Activated gamma-delta T cell treated with anti-CD3 and anti-CD28 coated beads, Interleukin-2, amount 50 U/mL, for 16 hours (primary cell): ENCODE measurements at places on chromosomes 2 and 18.

- no peak for DNase-seq
Measured at GRCh38 chr2:183214680-183215079, 90.4 kb downstream of the NUP35 start.

GRCh38 chr2:182915369-182916326, 49.2 kb upstream of the FRZB start:
- DNase-seq, result no peak

DNA sequence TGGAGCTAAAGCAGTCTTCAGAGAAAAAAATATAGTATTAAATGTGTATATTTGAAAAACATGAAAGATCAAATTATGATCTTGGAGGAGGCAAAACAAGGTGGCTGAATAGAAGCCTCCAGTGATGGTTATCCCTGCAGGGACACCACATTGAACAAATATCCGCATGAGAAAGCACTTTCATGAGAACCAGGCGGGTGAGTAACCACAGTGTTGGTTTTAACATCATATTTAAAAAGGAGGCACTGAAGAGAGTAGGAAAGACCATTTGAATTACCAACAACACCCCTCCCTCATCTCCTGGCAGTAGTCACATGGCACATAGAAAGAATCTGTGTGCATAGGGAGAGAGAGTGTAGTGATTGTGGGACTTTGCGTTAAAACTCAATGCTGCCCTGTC, 759.6 kb upstream of the NRXN1 start:
- DNase-seq, result no peak

GRCh38 chr2:144679942-144680341, 160.0 kb upstream of the ZEB2 start:
- DNase-seq, result no peak

GRCh38 chr2:143261986-143262385, 132.8 kb downstream of the ARHGAP15 start:
- DNase-seq, result no peak

DNA sequence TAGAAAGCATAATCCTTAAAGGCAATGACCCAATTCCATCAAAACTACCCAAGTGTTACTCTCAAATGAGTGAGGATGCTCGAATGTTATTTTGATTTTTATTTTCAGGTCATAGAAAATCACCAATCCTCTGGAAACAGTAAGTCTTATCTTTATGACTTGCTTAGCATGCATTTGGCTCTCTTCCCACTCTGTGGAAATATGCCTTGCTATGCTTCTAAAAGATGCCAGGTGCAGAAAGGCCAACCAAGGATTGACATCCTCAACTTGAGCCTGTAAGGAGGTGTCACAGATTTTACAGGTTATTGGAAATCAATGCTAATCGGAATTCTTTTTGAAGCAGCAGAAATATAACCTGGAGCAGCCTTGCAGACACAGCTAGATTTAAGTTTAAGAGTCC, 543.9 kb upstream of the LINC00305 start:
- DNase-seq, result no peak

- no peak for DNase-seq
Measured at GRCh38 chr18:39366656-39367055, 1801.1 kb upstream of the CELF4 start.

DNA sequence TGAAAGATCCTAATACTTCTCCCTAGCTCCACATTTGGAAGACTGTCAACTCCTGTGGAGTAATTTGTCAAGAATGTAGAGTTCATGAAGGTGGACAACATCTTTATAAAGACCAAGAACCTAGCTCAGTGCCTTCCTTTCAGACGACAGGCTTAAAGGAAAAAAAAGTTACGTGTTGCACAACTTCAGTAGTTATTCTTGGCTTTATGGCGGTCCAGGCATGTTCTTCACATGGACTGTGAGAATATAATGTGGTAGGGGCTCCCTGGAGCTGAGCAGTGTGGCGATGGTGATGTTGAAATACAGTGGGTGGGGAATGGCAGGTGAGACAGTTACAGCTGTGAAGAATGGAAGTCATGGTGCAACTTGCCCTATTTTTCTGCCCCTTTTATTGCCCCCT, 3.9 kb downstream of the TAF1B start:
- DNase-seq, result no peak

DNA sequence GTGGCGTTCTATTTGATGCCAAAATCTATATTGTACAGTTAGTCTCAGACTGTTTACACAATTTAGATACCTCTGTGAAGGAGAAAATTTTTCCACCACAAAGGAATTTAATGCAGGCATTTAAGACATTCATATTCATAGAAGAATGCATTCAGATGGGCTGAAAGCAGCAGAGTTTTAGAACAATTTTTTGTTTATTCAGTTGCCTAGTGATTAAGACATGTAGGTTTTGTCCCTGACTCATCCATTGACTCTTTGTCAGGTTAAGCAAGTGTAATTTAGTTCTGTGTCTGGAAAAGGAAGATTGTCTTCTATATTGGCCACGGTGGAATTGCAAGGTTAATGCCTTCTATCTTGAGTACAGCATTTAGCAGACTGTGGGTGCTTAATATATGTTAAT, 515.0 kb downstream of the PARD3B start:
- DNase-seq, result no peak

- no peak for DNase-seq
Measured at GRCh38 chr2:226159875-226160479, 639.6 kb downstream of the IRS1 start.

GRCh38 chr2:20052229-20052851, 912 bp upstream of the LAPTM4A start:
- no peak for DNase-seq

DNA sequence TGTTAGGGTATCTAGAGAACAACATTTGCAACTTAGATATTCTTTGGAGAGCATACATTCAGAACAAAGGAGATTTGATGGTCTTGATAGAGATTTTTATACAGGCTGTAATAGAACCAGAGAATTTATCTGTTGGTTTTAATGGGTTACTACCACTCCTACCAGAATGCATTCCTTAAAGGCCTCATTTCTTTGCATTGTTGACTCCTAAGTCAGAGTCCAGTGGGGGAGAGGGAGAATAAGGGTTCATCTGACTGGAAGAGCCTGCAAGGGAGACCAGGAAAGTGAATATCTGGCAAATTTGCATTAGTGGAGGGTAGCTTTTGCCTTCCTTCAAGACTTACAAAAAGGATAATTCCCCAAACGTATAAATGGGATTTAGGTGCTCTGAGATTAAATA, 29.7 kb downstream of the AGPS start:
- DNase-seq, result no peak

GRCh38 chr18:45464619-45465018, 150.7 kb upstream of the SLC14A2 start:
- no peak for DNase-seq

DNA sequence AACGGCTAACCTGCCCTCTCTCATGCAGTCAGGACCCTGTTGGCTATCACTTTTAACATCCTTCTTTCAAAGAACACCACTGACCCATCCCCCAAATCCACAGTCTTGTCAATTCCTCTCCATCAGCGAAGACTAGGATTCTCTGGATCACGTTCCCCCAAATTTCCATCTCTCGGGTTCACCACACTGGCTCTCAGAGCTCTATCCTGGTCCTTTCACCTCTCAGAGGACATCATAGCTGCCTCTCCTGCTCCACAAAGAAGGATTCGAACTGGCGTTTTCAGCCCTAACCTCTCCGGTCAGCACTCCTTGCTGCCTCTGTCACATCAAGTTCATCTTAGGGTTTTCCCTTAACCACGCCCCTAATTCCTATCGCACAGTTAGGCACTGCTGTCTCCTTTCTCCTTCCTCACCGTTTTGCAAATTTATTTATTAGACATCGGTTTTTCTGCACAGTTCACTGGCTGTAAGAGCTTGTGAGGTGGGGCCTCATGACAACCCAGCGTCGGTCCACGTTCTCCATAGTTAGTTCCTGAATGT, 247.5 kb upstream of the PXDN start:
- no peak for DNase-seq

GRCh38 chr2:6694555-6694954, 171.2 kb downstream of the CMPK2 start:
- no peak for DNase-seq

DNA sequence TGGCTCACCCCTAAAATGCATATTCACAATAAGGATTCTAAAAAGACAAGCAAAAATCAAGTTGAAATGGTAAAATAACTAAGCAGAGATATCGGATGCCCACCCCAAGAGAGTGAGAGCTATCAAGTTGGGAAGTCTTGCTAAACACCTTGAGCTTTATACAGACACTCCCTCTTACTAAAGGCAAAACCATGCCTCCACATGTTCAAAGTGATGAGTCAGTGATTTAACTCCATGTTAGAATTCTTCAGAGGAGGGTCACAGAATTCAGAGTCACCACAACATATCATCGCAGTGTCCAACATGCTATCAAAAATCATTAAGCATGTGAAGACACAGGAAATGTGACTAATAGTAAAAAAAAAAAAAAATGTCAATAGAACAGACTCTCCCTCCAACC, 20.6 kb upstream of the ST8SIA3 start:
- DNase-seq, result no peak

DNA sequence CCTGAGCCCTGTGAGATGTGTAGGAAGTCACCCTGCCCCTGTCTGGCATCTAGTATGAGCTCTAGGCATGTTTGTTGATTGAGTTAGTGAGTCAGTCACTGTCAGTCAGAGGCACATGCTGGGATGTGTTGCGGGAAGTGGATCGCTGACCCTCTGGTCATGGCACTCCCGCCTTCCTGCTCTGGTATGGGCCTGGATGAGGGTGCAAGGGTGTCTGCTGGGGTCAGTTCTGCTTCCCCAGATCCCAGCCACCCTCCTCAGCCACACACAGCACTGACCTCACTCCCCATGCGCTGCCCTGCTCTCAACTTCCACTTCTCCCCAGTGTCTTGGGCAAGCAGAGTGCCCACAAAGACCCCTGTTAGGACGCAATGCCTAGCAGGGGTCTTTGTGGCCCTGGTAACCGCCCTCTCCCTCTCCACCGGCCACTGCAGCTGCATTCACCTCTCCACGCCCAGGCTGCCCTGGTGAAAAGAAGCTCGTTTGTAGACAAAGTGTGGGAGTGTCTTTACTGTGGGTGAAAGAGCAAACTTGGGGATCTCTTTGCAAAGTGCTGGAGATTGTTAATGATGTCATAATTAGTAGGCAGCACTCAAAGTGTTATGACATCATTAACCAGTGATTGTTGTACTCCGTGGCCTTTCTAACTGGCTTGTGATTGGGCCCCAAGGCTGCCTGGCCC, 252.1 kb downstream of the LDLRAD4 start:
- no peak for DNase-seq

GRCh38 chr2:12816379-12817306, 99.9 kb downstream of the TRIB2 start:
- no peak for DNase-seq

- no peak for DNase-seq
Measured at GRCh38 chr2:164141271-164141670, 405.5 kb upstream of the FIGN start.

DNA sequence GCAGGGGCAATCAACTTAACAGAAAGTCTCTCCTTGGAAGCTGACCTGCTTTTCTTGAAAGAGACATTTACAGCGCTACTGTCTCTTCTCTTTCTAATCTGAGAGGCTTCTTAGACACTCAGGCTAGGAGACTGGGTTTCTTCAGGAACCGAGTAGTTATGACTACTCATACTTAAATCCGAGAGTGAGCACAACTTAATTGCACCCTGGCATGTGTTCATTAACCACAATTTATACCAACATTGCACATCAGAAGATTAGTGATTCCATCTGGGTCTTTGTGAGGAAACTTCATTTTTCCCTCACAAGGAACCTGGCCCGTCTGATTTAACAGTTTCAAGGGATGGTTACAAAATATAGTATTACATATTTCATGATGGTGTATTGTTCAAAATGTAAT, 176.9 kb downstream of the UBE2E3 start:
- DNase-seq, result no peak

GRCh38 chr2:115083225-115083624, 640.8 kb downstream of the DPP10 start:
- no peak for DNase-seq

DNA sequence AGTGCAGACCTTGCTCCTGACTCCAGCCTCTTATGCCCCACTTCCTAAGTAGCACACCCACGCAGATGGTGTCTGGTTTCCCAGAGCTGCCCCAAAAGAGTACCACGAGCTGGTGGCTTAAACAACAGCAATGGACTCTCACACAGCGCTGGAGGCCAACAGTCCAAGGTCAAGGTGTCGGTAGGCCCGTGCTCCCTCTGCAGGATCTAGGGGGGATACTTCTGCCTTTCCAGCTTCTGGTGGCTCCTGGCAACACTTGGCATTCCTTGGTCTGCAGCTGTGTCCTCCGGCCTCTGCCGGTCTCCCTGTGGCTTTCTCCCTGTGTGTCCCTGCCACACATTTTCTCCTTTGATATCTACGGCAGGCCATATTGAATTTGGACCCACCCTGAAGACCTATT, 99.0 kb downstream of the TSHZ1 start:
- no peak for DNase-seq

DNA sequence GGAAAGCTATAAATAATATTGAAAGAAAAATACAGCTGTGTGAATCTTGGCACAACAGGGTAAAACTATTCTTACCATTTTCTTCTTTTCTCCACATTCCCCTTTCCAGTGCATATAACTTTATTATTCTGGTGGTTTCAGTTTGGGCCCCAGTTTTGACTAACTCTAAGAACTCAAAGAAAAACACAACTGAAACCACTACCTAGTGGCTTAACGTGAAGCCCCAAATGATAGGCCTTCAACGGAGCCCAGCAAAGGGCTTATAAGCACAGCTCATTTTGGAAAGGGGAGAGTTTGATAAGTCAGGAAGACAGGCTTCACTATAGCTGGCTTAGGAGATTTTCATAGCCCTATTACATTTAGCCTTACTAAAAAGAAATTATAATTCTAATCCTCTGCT, 62.4 kb downstream of the PPP1R1C start:
- no peak for DNase-seq
